ENCODE measurements at places on chromosomes 16 and 17.
A peak's percentile ranks its signal among the peaks of the same experiment; 100 is the strongest.

DNA sequence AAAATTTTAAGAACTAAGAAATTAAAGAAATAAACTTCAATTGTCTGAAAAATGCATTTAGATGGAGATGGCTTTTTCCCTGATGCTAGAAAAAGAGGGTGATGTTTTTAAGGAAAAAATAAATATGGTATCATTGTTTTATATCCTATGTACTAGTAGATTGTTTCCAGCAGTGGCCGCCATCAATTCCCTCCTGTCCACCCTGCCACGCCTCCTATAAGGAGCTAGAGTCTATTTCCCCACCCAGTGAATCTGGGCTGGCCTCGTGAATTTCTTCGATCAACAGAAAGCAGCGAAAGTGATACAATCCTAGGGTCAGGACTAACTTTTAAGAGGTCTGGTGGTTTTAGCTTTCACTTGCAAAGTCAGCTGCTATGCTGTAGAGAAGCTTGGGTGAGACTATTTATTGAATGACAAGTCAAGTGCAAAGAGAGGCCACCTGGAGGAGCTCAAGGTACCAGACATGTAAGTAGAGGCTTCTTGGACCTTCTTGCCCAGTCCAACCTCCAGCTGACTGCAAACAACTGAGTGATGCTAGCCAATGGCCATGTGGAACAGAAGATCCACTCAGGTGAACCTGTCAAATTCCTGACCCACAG is 80.9 kb upstream of the MTMR4 start:
- DNase-seq = no peak

- DNase-seq = no peak
These were observed 45.0 kb downstream of the ABR start for GRCh38 chr17:1134634-1135324.

DNA sequence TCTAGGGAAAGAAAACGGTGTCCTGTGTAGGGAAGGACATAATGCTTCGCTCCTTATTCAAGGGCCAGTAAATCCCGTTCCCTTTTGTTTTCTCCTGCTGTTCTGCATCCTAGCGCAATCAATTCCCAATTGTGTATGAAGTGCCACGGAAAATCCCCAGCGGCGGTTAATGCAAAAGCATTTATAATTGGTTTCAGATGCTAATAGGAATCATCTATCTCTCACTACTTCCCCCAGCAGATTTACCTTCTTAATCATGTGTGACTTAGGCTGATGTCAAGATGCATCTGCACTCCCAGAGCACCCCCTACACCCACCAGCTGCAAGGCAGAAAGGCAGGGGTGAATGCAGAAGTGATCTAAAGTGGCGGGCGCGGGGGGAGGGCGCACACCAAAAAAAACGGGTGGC is 32.7 kb upstream of the SSTR2 start:
- DNase-seq = no peak

- DNase-seq = peak; percentile 27
These were observed 52.8 kb downstream of the TOM1L2 start for GRCh38 chr17:17919169-17920107.

DNA sequence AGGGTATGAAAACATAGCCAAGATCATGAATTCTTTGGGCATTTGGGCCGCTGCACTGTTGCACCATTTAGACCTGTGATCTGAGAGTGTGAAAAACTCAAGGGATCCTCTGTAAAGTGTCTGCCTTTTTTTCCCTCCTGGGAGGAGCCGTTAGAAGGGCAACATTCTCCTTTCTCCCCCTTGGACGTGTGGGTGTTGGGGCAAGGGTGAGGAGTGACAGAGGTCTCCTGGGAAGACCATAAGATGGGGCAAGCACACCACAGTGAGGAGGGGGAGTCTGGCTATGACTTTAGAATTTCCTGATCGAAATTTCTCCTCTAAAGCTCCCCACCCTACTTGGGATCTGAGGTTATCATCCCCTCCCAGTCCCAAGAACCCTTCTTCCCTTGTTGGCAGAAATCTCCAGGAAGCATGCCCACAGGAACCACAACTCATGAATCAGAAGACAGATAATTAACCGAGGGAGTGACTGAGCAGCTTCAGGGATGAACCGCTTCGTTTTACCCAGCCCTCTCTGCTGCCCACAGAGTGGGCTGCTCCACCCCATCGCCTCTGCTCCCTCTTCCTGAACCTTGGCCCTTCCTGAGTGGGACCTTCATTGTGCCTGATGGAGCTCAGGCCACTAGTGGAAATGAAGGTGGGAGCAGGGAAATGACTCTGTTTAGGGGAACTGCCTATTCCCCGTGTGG is 4.2 kb downstream of the ITGB3 start:
- DNase-seq = no peak

- DNase-seq = no peak
These were observed 4.7 kb downstream of the PPP1R1B start for GRCh38 chr17:39631403-39631802.

- DNase-seq = no peak
These were observed 28.4 kb upstream of the EMP2 start for GRCh38 chr16:10608687-10609401.

DNA sequence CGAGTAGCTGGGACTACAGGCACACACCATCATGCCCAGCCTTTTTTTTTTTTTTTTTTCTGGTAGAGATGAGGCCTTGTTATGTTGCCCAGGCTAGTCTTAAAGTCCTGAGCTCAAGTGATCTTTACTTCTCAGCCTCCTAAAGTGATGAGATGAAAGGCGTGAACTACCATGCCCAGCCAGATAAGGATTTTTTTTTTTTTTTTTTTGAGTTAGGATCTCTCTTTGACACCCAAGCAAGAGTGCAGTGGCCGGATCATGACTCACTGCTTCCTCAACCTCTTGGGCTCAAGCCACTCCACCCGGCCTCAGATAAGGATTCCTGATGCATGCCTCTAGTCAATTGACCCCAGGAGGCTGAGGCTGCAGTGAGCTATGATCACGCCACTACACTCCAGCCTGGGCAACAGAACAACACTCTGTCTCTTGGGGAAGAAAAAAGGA is 11.2 kb upstream of the PLEKHG4 start:
- DNase-seq = no peak

DNA sequence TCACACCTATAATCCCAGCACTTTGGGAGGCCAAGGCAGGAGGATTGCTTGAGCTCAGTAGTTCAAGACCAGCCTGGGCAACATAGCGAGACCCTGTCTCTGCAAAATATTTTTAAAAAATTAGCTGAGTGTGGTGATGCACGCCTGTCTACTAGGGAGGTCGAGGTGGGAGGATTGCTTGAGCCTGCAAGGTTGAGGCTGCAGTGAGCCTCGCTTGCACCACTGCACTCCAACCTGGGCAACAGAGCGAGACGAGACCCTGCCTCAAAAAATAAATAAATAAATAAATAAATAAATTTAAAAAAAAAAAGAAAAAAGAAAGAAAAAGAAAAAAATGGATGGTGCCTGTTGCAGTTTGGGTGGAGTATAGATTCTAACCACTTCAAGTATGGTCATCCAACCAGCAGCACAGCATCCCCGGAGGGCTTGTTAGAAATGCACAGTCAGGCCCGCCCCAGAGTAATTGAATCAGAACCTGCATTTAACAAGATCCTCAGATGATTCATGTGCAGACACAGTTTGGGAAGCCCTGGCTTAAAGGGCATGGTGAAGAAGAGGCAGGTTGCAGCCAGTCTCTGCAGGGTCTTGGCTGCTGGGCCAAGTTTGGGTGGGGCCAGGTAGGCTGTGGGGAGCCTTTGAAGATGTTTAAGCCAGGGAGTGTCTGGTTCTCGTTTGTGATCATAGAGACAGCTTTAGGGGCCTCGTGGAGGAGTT is 40.8 kb downstream of the MRC2 start:
- DNase-seq = no peak

DNA sequence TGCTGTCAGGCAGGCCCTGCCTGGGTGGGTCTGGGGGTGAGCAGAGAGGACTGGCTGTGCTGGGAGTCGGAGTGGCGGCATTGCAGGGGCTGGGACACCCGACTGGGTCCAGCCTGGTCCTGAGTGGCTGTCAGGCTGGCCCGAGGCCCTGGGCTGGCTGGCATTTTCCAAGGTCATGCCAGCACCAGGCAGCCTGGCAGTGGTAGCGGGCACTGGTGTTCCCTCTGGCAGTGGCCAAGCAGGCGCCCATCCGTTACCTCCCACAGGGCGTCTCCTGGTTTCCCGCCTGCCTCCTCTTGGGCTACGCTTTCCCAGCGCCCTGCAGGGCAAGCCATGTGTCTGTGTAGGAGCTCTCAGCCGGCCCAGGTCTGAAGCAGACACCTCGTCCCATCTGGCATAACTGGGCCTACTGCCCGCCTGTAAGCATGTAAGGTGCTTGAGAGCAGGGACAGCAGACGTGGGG is 5.7 kb upstream of the PKMYT1 start:
- no peak for DNase-seq

DNA sequence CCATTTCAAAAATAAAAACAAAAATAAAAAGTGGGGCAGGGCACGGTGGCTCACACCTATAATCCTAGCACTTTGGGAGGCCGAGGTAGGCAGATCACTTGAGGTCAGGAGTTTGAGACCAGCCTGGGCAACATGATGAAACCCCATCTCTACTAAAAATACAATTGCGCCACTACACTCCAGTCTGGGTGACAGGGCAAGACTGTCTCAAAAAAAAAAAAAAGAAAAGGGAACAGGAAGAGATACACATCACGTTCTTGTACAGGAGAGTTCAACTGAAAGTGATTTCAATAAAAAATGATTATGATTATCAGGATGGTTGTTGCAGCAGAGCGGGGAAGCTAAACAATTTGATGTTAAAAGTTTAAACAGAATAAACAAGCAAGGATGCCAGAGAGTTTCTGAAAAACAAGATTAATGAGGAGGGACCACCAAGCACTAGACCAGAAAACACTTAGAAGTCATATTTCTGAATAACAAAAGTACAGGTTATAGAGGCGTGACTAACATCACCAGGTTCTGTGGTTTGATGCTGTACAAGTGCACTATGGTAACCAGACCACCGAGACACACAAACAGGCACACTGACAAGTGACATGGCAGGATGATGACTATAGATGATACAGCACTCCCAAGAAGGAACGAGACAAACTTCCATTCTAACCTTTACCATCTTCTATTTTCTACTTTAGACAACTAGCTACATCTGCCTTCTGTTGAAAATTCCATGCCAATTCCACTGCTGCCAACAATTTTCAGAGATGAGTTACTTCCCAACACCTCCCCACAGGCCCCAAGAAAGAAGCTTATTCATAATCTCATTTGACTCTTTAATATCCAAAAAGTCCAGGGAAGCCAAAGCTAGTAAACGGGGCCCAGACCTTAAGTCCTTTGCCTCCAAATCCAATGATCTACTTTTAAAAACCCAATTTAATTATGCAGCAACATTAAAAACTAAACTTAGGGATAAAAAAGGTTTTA is 11.8 kb downstream of the DNAJA2 start:
- DNase-seq = no peak

- no peak for DNase-seq
These were observed 167.4 kb upstream of the CACNG3 start for GRCh38 chr16:24088767-24089166.

- no peak for DNase-seq
These were observed 16.6 kb downstream of the CD7 start for GRCh38 chr17:82300707-82301270.

DNA sequence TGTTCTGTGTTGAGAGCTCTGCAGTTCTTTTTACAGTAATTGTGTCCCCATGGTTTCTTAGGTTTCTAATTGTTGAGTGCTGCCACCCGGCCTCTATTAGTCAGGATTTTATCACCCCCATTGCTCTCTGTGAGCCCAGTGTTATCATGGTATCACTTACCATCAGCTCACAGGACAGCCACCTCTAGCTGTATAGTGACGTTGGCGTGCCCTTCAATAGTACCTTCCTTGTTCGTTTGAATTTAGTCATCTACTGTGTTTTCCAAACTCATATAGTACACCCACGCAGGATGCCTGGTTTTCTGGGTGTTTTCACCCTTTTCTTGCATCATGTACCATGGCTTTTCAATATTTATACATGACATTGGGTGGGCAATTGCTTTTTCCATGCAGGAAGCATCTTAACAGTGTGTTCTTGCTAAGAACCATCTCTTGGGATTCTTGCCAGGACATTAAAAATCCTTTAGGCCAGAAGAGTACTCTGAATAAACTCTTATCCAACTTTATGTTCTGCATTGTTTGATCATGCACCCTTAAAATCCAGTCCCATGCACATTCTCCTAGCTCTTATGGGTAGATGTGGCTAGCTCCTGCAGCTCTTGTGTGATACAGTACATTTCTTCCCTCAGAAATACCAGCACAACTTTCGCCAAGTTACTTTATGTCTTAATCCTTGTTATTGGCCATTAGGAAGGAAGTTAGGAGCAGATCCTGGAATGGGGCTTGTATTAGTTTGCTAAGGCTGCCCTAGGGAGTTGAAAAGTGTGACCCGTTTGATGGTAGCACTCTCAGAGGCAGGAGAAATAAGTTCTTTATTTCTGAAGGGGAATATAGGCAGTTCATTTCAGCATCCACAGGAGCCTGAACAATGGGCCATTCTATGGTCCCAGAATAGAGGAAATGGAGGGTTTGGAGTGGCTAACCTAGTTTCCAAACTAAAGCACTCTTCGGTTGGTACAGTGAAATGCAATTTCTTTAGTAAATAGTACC is 11.3 kb upstream of the ABCA10 start:
- DNase-seq = no peak

DNA sequence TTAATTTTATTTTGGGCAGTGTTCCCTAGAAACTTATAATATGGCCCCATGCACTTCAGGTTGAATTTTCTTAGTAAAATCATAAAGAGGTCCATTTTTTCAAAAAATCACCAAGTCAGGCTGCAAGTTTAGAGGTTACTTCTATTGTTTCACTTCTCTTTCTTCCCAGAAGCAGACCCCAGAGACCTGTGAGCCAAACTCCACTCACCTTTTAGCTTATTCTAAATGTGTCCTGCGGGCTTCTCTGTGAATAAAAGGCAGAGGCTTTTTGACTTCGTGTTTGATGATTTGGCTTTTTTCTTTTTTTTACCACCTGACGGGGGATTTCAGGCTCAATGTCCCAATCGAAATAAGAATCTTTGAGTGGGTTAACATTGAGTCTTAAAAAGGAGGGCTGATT is 7.4 kb downstream of the PRKCB start:
- DNase-seq = no peak

DNA sequence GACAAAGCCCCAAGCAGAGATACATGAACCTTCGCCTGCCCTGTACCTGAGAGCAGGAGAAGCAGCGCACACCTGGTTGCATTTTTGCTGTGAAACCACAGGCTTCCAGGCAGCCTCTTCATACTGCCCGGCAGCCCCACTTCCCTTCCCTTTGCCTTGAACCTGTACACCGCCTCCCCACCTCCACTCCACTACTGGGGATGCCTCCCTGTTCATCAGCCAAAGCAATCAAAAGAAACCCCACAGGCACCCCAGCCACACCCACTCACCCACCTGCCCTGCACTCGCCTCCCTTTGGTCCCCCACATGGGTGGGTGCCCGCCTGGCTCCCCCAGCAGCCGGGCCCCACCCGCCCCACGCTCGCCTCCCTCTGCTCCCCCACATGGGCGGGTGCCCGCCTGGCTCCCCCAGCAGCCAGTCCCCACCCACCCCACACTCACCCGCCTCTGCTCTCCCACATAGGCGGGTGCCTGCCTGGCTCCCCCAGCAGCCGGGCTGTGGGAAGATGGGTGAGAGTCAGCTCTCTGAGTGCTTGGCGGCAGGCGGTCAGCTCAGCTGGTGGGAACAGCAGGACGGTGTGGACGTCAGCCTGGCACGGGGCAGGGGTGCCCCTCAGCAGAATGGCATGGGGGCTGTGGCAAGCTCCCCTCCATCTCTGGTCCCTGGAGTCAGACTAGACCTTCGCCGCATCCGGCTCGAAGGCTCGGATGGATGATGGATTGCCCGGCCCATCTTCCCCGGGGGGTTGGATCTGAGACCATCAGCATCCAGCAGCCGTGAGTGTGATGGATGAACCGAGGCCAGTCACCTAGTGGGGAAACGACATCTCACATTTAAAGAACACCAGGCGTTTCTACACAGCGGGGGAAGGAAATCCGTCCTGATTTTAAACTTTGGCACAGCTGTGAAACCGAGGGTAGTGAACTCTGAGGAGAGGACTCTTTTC is 135.6 kb downstream of the BANP start:
- no peak for DNase-seq

- no peak for DNase-seq
These were observed 306.3 kb downstream of the SLC39A11 start for GRCh38 chr17:72786209-72786608.
